Activated CD8-positive, alpha-beta memory T cell treated with anti-CD3 and anti-CD28 coated beads for 24 hours (primary cell): ENCODE measurements at places on chromosomes 12 and 14.
A peak's percentile ranks its signal among the peaks of the same experiment; 100 is the strongest.

DNA sequence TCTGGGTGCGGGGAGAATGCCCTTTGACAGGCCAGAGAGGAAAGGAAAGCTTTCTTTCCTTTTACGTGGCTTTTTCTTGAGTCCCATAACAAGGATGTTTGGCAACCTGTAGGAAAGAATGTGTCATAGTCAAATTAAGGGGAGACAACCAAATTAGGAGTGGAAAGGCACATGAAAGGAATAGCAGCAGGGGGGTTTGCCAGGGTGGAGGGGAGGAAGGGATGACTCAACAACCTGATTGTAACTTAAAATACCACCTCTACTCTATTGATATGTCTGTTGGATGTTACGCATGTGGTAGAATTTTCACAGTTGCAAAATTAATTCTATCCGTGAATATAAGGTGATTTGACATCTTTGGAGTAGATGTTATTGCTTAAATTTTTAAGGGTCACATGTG is 28.5 kb upstream of the MYBPC1 start:
- no peak for DNase-seq

- no peak for DNase-seq
These were observed 34.4 kb downstream of the ITPR2 start for GRCh38 chr12:26798640-26799039.

- no peak for DNase-seq
These were observed 75.6 kb downstream of the NTF3 start for GRCh38 chr12:5507401-5507935.

DNA sequence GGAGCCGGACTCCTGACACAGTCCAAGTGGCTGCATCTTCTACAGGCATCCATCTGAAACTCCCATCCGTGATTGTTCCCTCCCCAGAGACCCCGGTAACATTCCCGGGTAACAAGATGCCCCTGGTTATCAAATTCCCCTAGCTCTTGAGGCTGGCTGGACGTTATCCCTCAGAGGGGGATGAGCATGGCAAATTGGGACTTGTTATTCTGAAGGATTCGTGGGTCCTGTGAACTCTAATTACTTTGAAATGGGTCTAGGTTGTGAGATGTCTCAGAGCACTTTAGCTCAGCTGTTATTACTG is 642 bp upstream of the PAN2 start:
- DNase-seq, result no peak

DNA sequence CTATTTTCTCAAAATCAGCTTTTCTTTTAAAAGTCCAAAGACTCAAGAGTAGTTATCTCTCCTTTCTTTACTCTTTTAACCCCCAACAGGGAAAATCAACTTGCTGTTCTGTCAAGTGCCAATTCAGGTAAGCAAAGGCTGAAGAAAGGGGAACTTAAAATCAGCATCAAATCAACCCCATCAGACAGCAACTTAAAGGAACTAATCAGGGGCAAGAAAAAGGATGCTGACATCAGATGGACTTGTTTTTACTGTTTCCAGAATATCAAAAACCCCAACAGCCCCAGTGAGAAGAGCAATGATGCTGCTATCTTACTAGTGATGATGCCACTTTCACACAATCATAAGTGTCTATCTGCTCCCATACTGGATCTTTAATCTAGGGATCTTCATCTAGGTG is 3.4 kb downstream of the BAZ2A start:
- DNase-seq, result no peak

DNA sequence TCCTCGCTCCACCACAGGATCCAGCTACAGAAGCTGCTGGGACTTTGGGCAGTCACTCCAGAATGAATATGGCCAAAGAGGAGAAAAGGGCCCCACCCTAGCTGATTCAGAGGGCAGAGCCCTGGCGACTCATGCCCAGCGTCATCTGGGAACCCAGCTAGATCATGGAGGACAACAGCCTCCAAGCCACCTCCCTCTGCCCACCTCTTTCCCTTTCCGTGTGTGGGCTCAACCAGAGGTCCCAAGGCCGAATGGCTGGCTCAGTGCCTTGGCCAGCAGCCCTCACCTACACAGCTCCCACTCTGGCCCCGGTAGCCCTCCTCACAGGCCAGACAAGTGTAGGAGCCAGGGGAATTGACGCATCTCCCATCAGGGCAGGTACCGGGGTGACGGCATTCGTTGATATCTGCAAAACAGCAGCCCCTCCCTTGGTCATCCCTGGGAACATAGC is 17.4 kb downstream of the ISCA2 start:
- no peak for DNase-seq

- DNase-seq, result no peak
These were observed 77.5 kb upstream of the KRAS start for GRCh38 chr12:25328072-25328712.

DNA sequence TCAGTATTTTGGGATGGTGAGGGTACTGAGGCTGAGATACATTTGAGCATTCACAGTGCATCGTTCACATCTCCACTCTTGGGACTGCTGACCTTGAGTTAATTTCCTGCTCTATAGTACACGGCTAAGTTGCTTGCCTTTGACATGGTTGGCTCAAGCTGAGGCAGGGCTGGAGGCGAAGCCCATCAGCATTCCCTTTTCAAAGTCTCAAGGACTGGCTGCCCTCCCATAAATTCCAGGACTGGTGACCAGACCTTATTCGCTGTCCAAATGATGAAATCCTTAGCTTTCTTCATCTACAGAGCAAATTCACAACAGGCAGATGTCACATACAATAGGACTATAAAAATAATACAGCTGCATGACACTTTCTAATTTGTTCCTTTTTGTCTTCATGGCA is 85.9 kb downstream of the SSPN start:
- no peak for DNase-seq

DNA sequence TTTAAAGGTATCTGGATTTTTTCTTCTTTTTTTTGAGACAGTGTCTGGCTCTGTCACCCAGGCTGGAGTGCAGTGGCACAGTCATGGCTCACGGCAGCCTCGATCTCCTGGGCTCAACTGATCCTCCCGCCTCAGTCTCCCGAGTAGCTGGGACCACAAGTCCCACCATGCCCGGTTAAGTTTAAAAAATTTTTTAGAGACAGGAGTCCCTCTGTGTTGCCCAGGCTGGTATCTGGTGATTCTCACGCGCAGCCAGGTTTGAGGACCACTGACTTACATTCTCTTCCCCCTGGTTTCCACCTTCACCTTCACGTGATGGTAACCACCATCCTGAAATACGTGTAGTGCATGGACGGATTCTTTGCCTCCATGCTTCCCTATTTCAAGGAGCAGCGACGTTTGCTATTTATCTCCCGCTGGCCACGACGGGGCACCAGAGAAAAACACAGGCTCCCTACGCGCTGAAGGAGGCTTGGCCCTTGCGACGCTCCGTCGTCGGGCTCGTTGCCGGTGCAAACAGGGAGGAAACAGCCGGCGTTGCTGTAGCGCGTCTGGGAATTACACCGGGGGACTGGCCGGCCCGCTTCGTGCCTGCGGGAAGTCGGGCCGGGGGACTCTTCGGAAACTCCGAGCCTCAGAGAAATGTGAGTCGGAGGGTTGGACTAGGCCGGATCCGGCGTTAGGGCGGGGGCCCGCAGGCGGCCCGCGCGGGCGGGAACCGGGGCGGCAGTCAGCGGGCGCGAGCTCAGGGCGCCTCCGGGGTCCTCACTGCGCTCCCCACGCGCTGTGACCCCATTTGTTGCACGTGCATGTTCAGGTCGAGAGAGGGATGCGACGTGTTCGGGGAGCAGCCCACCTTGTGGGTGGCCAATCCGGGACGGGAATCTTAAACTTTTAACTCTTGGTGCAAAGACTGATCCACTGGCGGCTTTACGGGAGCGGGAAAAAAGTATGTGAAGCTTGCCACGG is at the start of gene TCHP:
Gene TCHP (plus strand): TSS at position 492 of the 969 bp plus-strand sequence. CDS start 2,753 bp downstream, outside the sequence.
- peak; percentile 88 for DNase-seq

DNA sequence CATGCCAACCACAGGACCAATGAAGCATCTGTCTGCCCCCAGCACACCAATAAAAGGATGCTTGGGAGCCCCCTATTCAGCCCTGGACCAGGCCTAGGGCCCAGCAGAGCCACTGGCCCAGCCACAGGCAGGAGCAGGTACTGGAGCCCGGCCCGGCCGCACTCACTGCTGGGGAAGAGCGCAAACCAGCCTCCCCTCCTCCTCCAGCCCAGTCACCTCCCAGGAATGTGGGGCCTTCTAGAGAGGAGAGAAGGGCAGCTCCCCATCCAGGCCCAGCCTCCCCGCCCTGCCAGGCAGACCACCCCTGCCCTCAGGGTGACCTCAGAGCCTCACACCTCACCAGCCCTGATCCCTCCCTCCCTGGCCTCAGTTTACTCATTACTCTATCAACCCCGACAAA is 56.2 kb downstream of the CCNK start:
- DNase-seq, result no peak

- DNase-seq, result no peak
These were observed 784.2 kb downstream of the SLC6A15 start for GRCh38 chr12:84128117-84128991.

DNA sequence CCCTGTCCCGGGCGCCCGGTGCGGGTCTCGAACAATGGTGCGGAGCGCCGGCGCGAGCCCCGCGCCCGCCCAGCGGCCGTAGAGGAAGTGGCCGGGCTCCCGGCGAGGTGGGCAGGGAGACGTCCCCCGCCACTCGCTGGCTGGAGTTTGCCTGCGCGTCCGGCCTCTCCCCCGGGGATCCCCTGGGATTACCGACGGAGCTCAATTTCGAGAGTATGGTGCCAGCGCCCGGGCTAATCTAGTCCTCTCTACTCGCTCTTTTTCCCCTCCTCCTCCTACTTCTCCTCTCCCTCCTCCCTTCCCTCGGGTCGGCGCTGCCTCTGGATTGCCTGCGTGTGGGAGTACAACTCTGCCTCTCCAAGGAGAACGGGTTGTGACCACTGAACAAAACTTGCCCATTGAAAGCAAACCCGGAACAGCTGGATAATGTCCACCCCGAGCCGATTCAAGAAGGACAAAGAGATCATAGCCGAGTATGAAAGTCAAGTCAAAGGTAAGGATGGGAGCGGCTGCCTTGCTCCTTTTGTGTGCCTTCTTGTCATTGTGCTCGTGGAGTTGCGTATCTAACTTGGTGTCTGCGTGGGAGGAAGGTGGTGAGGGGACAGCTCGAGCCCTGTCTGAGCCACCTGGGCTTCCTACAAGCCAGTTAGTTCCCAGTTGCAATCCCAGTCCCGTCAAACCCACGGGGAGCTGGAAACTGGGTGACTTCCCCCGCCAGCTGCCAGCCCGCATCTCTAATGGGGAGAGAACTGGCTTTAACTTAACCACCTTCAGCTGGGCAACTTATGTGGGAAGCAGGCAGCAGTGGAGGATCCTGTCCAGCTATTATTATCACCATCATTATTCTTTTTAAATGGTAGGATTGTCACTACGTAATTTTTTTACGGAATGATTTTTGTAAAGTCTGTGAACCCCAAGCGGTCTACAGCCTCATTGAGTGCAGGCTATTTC is at the start of gene SRGAP1:
Gene SRGAP1 (plus strand): TSS at position 310 of the 951 bp plus-strand sequence. CDS start 117 bp downstream, at position 427.
- peak; percentile 70 for DNase-seq

DNA sequence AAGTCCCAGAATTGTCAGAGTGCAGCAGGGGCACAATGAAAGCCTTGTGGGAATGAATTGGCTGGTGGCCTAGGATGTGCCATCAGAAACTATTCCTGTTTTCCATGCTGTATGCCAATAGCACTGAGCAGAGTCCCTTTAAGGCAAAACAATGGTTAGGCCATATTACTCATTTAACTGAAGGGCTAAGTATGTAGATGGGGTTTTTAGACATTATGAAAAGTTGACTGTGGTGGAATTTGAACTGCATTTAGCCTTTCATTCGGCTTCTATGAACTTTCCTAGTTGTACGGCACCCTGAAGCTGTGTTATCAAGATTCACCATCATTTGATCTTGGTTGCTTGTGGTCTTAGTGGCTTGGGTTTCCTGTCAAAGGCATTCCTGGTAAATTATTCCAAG is 24.8 kb downstream of the IL26 start:
- DNase-seq, result no peak

DNA sequence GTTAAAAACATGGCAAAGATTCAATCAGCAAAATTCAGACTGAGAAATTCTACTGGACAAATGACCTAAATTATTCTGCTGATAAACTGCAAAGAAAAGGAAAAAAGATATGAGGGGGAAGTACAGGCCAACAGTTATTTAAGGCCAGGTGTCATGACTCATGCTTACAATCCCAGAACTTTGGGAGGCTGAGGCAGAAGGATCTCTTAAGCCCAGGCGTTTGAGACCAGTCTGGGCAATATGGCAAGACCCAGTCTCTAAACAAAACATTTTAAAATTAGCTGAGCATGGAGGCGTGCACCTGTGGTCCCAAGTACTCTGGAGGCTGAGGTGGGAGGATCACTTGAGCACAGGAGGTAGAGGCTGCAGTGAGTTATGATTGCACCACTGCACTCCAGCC is 91.8 kb upstream of the USP15 start:
- DNase-seq, result no peak

DNA sequence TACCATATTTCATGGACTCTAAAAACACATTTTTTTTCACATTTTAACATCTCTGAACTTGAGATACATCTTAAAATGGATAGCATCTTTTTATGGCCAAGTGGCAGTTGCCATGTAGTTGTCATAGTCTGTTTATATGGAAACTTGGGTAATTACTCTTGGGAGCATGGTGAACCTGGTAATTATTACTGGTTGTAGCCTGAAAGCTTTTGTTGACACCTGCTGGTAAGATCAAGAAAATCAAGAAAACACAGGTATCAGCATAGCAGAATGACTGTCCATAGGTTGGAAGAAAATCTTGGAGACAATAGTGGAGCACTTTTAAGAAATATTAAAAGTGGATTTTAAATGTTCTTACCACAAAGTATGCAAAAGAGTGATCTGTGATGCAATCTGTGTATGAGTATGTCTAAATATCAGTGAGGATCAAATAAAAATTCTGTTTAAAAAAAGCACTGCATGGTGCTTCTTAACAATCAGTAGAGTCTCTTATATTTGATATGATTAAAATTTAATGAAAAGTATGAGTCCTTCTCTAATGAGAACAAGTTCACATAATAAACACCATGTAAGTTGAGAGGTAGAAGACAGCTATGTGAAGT is 44.2 kb downstream of the TTC8 start:
- DNase-seq, result no peak

GRCh38 chr12:116423094-116423493 is 136.1 kb upstream of the MAP1LC3B2 start:
- DNase-seq, result no peak

DNA sequence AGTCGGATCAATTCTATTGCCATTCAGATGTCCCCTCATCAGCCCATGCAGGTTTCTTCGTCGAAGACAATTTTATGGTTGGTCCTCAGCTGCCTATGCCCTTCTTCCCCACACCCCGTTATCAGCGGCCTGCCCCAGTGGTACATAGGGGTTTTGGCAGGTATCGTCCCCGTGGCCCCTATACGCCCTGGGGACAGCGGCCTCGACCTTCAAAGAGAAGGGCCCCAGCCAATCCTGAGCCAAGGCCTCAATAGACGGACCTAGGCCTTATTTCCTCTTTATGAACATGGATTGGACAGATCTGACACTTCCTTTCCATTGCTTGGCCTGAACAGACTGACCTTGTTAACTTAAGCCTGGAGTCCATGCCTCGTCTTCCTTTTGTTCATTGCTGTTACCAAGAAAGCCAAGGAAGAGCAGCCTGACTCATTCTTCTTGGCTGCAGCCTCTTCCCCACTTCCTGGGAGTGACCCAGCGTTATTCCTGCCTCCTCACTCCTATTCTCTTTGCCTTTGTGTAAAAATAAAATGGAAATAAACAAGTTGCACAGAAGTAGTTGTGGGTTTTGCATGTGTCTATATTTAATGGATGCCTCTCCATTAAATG is 156.5 kb upstream of the AMIGO2 start:
- no peak for DNase-seq
